ENCODE measurements at places on chromosomes 1 and 21. TPM values are rescaled to one million over a fixed set of nuclear protein-coding genes. Genes with fewer than 3 reads are reported as not detected.

The RGS13 gene
- total RNA-seq: 3.4 TPM

The HCRTR1 gene
- 0.21 TPM for total RNA-seq

The PLA2G2F gene
- total RNA-seq: 1.3 TPM

The TRPM2 gene
- 1.2 TPM for total RNA-seq

The LCE3D gene
- total RNA-seq: not detected

The ADAMTS1 gene
- 96.6 TPM for total RNA-seq

The RWDD3 gene
- total RNA-seq: 41.3 TPM

The FAM72D gene
- total RNA-seq: 0.85 TPM

The SYT14 gene
- 2.4 TPM for total RNA-seq

The HLX gene
- 12.9 TPM for total RNA-seq

DNA sequence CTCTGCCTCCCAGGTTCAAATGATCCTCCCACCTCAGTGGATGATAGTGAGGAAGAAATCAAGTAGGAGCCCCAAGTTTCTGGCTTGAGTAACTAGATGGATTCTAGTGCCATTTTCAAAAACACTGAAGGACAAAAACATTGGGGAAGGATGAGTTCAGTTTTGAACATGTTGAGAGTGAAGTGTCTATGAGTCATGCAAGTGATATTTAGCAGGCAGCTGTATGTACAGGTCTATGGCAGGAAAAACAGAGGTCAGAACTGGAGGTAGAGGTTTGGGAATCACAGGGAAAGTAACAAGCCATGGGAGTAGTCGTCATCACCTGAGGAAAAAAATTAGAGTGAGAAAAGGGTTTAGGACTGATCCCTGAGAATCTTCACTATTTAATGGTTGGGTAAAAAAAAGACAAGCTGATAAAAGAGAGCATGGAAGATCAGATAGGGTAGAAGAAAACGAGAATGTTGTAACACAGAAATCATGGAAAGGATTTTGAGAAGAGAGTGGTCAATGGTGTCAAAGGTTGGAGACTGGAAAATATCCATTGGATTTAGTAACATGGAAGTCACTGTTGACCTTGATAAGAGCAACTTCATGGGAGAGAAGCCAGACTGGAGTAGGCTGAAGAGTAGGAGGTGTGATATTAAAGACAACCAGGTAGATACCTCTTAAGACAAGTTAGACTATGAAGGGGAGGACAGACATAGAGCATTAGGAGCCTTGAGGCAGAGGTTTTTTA lies 53.1 kb downstream of the DIPK1A start:
- DNase-seq: no peak

DNA sequence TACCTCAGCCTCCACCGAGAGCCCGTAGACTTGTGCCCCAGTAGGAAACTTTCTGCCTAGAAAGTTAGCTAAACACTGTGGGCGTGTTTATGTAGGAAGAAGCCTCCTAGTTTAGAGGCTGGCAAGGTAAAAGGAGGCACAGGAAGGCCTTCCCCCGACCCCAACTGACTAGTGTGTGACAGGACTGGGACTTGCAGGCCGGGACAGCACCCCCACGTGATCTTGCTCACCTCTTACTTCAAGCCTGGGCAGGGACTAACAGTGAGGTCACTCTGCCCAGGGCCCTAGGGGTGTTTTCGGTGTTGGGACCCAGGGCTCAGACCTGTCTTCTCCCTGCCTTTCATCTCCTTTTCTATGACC lies 392 bp upstream of the TAGLN2 start:
- DNase-seq: no peak

- DNase-seq: no peak
These were observed 8.2 kb downstream of the ZSWIM5 start for GRCh38 chr1:45198185-45198584.

DNA sequence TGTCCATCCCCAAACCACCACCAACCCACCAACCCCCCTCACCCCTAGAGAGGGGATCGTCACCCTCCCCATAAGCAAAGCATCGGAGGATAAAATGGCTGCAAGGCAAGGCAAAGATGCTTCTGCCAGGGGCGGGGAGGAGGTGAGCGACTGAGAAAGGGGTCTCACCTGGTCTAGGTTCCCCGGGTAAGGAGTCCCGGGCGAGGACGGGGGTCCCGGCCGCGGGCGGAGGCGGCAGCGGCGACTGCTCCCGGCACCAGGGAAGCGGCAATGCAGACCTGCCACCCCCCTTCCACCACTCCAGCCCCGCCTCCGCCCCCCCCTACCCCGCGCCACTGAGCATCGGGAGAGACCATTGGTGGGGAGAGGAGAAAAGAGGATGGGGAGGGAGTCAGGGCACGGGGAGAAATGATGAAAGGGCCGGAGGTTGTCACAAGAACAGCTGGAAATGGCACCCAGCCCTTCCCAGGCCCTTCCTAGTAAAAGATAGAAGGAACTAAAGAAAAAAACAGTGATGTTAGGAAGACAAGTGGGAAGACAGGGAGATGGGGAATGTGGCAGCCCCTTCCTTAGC lies at the start of gene SV2A:
Gene SV2A, minus strand, starts transcription at position 274 of the 574 bp plus-strand sequence. CDS start 4,004 bp downstream, outside the sequence.
- DNase-seq: no peak

GRCh38 chr1:164443166-164443565 lies 115.8 kb upstream of the PBX1 start:
- DNase-seq: no peak

DNA sequence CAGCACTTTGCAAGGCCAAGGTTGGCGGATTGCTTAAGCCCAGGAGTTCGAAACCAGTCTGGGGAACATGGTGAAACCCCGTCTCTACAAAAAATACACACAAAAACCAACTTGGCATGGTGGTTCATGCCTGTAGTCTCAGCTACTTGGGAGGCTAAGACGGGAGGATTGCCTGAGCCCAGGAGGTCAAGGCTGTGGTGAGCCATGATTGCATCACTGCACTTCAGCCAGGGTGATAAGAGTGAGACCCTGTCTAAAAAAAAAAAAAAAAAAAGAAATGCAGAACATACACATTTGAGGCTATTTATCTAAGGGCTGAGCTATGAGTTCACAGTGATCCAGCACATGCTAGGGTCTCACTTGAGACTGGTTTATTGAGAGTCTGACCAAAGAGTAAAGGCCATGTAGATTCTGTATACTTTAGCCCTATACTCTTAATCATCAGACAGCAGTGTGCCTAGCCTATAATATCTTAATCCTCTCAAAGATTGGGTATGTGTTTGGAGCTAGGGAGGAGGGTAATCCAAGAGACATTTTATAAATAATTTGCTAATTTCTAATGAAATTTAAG lies 23.9 kb downstream of the RNF2 start:
- no peak for DNase-seq

DNA sequence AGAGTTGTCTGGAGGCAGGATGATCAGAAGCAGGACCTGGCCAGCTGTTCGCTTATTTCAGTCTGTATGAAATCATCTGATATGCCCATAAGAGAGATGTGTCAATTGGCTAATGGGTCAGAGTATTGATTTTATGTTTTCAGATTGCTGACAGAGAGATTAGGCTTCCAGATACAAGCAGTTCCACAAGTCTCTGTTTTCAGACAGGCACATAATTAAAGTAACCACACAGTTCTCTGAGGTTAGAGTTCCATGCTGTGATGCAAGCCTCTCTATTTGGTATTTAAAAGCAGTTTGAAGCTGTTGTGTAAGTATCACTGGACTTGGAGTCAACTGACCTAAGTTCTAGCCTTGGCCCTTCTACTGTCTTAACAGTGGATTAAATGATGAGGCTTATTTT lies 50.1 kb downstream of the ATF6 start:
- no peak for DNase-seq

GRCh38 chr1:111332190-111332589 lies 41.5 kb downstream of the CHIA start:
- no peak for DNase-seq

GRCh38 chr1:167135281-167135840 lies 41.5 kb downstream of the STYXL2 start:
- no peak for DNase-seq

GRCh38 chr1:246092136-246092535 lies 414.9 kb downstream of the SMYD3 start:
- DNase-seq: no peak

DNA sequence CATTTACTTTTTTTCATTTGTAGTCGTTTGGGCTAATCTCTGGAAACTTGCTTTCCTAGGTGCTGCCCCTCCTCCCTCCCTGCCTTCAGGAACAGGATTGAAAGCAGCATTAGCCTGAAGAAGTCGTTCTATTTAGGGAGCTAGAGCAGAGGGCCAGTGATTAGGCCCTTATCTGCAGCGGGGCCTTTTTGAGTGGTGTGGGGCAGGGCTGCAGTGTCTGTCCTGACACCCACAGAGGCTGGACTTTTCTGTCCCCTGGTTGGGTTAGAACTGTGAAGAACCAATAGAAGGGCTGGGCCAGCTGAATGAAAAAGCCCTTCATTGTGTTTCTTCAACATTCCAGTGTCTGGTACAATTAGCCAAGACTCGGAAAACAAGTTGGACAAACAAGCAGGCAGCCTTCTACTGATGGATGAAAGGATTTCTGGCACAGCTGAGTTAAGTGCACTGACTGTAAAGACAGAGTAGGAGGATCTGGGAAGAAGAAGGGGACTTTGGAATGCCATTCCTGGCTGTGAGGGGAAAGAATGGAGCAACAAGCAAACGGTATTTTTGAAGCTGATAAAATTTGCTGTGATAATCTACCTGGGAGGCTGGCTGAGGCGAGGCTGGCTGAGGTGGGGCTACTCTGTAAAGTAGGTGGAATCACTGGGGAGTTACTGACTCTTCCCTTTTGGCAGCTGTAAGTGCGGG lies 9.7 kb downstream of the MACF1 start:
- no peak for DNase-seq

DNA sequence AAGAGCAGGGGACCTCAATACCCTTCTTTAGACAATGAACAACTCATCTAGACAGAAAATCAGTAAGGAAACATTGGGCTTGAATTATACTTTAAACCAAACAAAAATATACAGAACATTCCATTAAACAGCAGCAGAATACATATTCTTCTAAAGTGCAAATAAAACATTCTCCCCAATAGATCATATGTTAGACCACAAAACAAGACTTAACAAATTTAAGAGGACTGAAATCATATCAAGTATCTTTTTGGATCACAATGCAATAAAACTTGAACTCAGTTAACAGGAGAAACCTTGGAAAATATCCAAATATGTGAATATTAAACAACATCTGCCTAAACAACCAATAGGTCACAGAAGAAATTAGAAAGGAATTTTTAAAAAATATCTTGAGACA lies 47.7 kb upstream of the HP1BP3 start:
- no peak for DNase-seq

DNA sequence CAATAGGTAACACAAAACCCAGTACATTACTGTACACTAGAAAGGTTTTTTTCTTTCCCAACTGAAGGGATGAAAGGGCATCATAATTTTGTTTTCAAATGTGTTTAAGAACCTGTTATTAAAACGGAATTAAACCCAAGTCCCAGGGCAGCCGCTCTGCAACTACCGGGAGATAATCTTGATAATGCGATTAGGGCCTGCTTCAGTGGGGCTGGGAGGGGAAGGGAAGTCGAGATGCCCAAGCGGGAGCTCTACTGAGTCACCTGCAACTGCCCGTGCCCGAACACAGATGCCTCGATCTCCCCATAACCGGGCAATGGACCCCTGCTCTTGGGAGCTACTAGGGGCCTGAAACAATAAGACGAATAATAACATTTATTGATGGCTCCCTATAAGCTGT lies 61.4 kb downstream of the KAZN start:
- DNase-seq: no peak

- DNase-seq: no peak
These were observed 317.5 kb downstream of the ASTN1 start for GRCh38 chr1:176847052-176847451.

- DNase-seq: no peak
These were observed 14.1 kb downstream of the DISP1 start for GRCh38 chr1:222828939-222829338.

GRCh38 chr21:16573578-16573977 lies 843.8 kb downstream of the USP25 start:
- no peak for DNase-seq

DNA sequence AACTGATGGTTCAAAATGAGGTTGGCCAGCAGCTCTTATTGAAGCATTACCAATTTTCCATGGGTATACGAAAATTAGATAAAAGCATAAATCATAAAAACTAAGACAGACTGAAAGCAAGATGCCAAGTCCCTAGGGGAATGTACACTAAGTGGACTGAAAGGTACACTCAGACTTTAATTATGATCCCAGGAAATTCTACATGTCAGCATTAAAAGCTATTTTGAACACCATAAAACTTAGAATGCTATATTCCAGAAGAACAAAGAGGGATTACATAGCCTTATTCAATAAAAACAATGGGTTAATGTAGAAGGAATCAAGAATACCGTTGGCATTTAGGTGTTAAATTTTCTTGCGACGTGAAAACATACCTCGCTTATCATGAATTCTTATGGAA lies 558.5 kb downstream of the LRRIQ3 start:
- no peak for DNase-seq

DNA sequence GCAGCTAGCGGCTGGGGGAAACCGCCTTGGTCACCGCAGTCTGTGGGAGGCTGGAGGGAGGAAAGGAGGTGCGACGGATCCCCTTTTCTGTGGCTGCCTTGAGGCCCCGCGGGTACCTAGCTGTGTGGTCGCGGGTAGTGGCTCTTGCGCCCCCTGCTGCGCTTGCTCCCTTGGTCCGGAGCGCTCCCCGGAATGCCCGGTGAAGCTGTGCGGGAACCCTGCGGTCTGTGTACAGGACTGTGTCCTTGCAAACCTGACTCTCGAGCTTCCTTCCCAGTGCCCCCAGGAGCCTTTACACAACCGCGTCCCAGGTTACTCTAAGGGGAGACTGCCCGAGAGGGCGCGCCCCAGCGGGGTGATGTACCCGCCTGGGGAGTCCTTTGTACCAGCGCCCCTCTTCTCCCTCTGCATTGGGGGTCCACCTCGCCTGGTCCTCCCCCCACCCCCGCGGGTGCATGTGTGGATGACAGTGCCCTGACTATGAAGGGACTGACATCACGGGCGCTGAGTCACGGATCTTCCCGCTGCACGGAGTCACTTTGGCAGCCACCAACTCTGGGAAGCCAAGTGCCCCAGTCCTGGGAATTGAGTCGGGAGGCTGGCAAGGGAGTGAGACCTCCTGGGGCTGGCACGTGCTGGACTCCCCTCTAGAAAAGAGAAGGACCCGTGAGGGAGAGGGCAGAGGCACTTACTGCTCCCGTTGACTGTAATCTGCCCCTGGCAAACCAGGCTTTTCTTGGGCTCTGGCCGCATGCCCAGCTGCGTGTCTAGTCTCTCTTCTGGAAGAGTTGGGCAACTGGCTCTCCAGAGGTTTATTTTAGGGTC lies 816 bp downstream of the IL6R start:
- no peak for DNase-seq

DNA sequence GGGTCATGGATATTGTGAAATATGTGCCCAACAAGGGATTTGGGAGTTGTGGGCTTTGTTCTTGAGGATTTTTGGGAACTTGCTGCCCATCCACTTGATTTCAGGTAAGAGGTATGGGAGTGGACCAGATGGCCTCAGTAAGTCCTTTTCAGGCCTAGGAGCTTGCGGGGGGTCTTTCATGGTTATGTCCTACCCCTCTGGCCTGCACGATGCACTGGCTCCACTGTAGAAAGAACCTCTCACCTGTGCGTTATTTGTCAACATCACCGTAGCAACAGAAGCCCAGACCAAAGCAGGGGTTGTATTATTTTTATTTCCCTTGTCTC lies 8.6 kb downstream of the RIIAD1 start:
- DNase-seq: no peak

- DNase-seq: no peak
These were observed 22.3 kb downstream of the EXO1 start for GRCh38 chr1:241870336-241870735.

GRCh38 chr1:198121056-198121826 lies 35.6 kb upstream of the NEK7 start:
- no peak for DNase-seq

Measured in urinary bladder (tissue), 4 donors.